NCI-H2029 treated with DMSO at 0.1 percent for 48 hours (cell line): ENCODE measurements at places on chromosomes 3 and 15.

DNA sequence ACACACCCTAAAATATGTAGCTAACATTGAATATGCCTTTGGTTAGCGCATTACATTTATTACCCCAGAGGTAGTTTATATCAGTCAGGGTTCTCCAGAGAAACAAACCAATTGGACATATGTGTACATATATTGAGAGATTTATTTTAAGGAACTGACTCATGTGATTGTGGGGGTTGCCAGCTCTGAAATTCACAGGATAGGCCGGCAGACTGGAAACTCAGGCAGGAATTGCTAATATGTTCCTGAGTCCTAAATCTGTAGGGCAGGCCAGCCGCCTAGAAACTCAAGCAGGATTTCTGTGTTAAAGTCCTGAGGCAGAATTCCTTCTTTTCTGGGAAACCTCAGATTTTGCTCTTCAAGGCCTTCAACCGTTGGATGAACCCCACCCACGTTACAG is 189.7 kb downstream of the CDIN1 start:
- no peak for DNase-seq

- no peak for DNase-seq
Measured at GRCh38 chr15:31272558-31273257, 53.9 kb upstream of the KLF13 start.

DNA sequence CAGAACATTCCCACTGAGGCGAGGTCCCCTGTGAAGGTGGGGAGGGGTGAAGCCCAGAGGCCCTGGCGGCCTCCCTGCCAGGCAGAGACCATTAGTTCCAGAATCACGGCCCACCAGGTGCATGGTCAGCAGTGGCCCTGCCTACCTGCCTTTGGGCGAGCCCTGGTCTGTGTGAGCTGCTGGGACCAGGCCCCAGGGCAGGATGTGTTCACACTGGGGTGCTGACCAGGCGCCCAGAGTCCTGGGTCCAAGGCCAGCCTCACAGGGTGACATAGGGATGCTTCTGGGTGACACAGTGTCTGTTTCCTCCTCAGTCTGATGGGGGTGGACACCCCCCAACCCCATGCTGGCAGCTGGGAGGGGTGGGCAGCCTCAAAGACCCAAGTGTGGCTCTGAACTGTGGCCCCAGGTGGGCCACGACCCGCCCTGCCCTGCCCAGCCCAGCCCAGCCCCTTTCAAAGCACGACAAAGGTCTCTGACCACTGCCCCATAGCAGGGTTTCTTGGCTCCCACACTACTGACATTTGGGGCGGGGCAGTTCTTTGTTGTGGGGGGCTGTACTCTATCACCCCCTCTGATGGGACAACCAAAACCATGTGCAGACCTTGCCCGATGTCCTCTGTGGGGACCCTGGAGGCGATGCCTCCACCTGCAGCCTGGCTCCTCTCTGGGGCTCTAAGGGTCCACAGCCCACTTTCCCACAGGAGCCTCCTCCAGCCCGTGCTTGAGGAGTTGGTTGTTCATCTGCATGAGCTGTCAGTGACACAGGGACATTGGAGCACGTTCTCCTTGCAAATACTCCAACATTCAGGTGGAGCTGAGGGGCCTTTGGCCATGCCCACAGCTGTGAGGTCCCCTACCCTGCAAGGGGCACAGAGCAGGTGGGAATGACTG is 44.8 kb upstream of the SLC41A3 start:
- no peak for DNase-seq

DNA sequence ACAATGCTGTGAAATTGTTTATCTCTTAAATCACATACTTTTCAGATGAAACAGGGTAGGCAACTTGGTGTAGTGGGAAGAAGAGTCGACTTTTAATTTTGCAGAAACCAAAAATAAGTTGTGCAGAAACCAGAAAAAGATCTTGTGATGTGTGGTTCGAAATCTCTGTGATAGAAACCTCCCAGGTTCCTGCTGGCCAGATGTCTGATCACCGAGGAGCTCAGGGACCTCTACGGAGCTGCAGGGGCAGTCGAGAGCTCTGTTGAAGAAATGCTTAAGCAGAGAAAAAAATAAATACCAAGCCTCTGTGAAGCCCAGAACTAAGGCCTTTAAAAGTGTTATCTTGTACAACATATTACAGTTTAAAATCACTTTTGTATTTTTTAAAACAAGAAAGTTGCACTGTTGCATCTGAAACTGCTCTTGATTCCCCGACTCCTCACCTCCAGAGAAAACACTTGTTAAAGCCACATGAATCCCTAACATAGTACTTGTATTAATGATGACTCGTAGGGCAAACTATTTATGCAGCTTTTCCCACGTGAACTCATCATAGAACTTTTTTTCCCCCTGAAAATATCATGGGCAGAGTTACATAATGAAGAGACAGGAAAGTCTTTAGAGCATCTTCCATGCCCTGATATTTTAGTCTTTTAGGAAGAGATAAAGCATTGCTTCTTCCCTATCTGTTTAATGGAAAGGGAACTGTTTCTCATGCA is 51.3 kb downstream of the CCK start:
- no peak for DNase-seq

DNA sequence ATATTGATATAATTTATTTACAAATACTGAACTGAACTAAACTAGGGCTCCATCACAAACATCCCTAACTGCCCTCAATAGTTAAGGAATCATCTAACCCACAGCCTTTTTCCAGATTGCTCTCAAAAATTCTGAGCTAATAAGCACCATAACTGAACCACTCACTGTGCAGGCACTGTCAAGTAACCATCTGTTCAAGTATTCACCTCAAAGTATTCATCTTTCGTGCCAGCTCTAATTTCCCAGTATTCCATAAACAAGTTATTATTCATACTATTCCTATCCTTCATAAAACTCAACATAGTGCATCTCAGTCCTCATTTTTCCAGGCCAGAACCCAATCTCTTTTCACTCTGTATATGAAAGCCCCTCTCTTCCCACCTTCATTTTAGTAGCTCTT is 41.1 kb downstream of the THBS1 start:
- no peak for DNase-seq

DNA sequence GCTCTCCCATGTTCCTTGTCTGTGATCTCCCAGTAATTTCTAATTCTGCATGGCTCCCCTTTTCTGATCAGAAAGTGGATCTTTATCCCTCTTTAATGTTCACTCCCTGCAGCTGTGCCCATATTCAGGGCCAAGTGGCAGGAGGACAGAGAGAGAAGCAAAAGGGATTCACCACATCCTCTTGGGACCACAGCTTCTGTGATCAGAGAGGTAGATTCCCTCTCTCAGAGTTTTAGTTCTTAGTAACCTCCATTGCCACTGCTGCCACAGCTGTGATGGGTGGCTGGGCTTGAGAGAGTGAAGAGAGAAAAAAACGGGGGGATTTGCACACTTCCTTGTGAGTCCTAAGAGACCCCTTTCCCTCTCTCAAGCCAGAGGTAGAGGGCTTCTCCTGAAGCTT is 49.2 kb downstream of the GLCE start:
- no peak for DNase-seq
